ENCODE measurements at places on chromosomes 16 and 17. TPM values are rescaled to one million over a fixed set of nuclear protein-coding genes. Genes with fewer than 3 reads are reported as not detected.

FAM20A gene
- total RNA-seq: not detected

TMEM231 gene
- 2.8 TPM for total RNA-seq

HOXB5 gene
- total RNA-seq: not detected

WDR90 gene
- 36.1 TPM for total RNA-seq

PLA2G10 gene
- total RNA-seq: not detected

KARS1 gene
- total RNA-seq: 236 TPM

TIGD7 gene
- 5.9 TPM for total RNA-seq

FOXL1 gene
- total RNA-seq: not detected

KREMEN2 gene
- total RNA-seq: not detected

Measured in activated naive CD4-positive, alpha-beta T cell treated with anti-CD3 and anti-CD28 coated beads, Interleukin-2, amount 50 U/mL, for 72 hours (primary cell).